ENCODE measurements at places on chromosomes 13 and 19. TPM values are rescaled to one million over a fixed set of nuclear protein-coding genes. Genes with fewer than 3 reads are reported as not detected.

The ZNF98 gene
- total RNA-seq: not detected

GRCh38 chr19:29542776-29543175 is 17.0 kb downstream of the VSTM2B start:
- no peaks in the 10 kb centered on the region for H3K4me1 ChIP-seq
- no peaks in the 10 kb centered on the region for H3K27me3 ChIP-seq
- no peak for DNase-seq

DNA sequence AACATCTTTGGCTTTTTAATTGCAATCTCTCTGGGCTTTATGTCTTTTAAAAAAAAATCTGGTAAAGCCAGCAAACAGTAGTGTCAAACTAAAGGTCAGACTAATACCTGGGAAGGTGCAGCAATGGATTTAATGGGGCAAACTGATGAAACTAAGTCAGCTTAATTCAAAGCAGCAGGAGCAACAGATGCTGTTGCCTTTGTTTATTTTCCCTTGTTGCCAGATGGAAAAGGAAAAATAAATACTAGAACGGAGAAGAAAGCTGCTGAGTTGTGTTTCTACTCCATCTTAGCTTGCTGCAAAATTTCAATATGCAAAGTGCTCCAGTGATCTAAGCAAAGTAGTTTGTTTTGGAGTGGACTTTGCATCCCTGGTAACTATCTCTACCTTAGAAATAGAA is 1097.8 kb downstream of the PCDH17 start:
- DNase-seq: no peak
- H3K4me3 ChIP-seq: no peak overlapping the region
- H3K36me3 ChIP-seq: no peaks in the 10 kb centered on the region
- no peaks in the 10 kb centered on the region for H3K4me1 ChIP-seq
- H3K27ac ChIP-seq: no peak overlapping the region

- DNase-seq: no peak
- no peaks in the 10 kb centered on the region for H3K4me1 ChIP-seq
- no peaks in the 10 kb centered on the region for H3K36me3 ChIP-seq
- H3K4me3 ChIP-seq: no peak overlapping the region
These were observed 146.7 kb upstream of the SPACA7 start for GRCh38 chr13:112229445-112229844.

DNA sequence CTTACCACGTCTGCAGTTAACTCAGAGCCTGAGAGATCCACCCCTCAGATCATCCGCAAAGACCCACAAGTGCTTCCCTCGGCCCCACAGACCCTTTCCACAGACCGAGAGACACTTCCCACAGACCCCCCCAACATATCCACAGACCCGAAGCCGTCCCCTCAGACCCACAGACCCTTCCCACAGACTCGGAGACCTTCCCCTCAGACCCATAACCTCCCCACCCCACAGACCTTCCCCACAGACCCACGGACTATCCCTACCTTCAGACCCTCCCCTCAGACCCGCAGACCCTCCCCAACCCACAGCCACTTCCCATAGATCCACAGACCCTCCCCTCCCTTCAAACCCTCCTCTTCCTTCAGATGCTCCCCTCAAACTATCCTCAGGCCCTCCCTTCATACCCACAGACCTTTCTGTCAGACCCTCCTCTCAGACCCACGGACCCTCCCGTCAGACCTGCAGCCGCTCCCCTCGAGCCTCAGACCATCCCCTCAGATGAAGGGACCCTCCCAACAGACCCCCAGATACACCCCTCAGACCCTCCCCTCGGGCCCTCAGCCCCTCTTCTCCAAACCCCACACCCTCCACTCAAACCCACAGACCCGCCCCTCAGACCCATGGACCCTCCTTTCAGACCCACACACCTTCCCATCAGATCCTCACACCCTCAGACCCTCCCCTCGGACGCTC is 20.1 kb upstream of the TFDP1 start:
- no peaks in the 10 kb centered on the region for H3K36me3 ChIP-seq
- peaks cover 2% of the 10 kb centered on the region for H3K4me1 ChIP-seq
- no peak overlapping the region for H3K4me3 ChIP-seq
- peak; percentile 17 for DNase-seq
- peaks cover 11% of the 10 kb centered on the region for H3K27me3 ChIP-seq

DNA sequence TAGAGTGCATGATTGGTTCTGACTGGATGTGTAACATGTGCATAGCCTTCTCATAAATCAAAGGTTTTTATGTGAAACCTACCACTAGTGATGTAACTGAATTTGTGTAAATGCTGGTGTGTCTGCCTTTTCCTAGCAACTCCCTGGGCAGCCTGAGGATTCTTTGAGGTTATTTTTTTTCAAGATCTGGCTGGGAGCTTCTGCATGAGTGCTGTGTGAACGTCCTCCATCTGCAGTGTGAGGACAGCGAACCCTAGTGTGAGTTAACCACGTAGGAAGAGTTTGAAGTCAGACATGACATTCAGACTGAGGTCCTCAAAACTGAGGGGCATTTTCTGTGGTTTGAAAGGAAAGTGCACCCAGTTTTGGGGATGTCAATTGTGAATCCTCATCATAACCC is 39.9 kb downstream of the DPRX start:
- H3K4me3 ChIP-seq: no peak overlapping the region
- no peaks in the 10 kb centered on the region for H3K4me1 ChIP-seq
- H3K36me3 ChIP-seq: no peaks in the 10 kb centered on the region

The EMC10 gene
- 56.9 TPM for total RNA-seq

The NCR1 gene
- total RNA-seq: 0.26 TPM

DNA sequence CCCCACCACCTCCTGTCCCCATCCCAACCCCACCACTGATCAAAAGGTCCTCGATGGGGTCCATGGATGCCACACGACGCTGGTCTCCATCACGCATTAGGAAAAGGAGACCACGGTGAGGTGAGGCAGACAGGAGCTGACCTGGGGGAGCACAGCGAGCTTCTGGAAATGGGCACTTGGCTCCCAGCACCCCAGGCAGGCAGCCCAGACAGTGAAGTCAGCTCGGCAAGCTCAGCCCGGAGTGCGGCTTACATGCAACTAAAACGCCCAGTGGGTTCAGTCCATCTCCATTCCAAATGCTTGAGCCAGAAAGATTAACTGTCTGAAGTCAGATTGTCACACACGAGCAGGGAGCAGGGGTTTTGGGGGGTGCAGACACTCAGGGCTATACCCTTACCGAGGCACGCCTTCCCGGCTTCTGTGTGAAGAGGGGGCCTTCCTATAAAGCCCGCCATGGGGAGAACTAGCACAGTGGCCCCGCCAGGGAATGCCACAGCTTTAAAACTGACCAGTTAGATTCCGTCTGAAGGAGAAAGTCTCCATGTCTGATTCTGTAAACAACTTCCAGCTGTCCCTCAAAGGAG is 79.4 kb downstream of the SPACA7 start:
- peaks cover 9% of the 10 kb centered on the region for H3K27me3 ChIP-seq
- H3K36me3 ChIP-seq: no peaks in the 10 kb centered on the region
- no peak overlapping the region for H3K4me3 ChIP-seq

The FOSB gene
- total RNA-seq: 172 TPM

The ZNF681 gene
- 7.5 TPM for total RNA-seq

GRCh38 chr13:73933795-73934194 is 200.4 kb downstream of the KLF12 start:
- no peak for DNase-seq
- H3K4me3 ChIP-seq: no peak overlapping the region
- no peaks in the 10 kb centered on the region for H3K27me3 ChIP-seq
- no peak overlapping the region for H3K27ac ChIP-seq
- H3K36me3 ChIP-seq: peaks cover 3% of the 10 kb centered on the region

DNA sequence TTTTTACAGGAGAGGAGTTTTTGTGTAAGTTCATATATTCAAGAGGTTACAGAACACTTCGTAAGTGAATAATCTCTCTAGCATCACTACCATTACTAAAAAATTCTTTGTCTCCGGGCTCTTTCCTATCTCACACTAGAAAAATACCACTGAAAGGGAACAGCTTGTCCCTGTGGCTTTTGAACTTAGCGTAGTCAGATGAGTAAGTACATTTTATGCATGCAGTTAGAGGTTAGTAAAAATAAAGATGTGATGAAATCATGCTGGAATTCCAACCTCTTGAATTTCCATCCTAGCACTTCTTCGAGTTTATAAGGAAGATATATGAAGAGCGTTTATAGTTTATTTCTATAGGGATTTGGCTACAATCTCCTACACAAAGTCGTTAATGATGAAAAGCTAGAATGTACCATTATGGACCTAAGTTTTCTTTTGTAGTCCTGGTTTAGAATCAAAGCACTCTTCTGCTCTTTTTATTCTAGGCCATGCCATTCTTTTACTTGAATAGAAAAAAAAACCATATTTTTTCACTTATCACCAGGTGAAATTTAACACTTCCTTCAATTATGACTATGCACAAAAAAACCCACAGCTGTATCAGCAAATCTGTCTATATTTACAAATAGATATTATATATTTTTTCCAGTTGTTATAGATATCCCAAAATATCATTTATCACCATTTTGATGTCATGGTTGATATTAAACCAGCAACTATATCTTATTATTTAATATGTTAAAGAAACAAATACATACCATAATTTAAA is 139.9 kb upstream of the PCDH9 start:
- no peak overlapping the region for H3K27ac ChIP-seq
- no peaks in the 10 kb centered on the region for H3K4me1 ChIP-seq
- no peak for DNase-seq
- no peaks in the 10 kb centered on the region for H3K27me3 ChIP-seq
- no peaks in the 10 kb centered on the region for H3K36me3 ChIP-seq

The RANBP3 gene
- total RNA-seq: 93.6 TPM

DNA sequence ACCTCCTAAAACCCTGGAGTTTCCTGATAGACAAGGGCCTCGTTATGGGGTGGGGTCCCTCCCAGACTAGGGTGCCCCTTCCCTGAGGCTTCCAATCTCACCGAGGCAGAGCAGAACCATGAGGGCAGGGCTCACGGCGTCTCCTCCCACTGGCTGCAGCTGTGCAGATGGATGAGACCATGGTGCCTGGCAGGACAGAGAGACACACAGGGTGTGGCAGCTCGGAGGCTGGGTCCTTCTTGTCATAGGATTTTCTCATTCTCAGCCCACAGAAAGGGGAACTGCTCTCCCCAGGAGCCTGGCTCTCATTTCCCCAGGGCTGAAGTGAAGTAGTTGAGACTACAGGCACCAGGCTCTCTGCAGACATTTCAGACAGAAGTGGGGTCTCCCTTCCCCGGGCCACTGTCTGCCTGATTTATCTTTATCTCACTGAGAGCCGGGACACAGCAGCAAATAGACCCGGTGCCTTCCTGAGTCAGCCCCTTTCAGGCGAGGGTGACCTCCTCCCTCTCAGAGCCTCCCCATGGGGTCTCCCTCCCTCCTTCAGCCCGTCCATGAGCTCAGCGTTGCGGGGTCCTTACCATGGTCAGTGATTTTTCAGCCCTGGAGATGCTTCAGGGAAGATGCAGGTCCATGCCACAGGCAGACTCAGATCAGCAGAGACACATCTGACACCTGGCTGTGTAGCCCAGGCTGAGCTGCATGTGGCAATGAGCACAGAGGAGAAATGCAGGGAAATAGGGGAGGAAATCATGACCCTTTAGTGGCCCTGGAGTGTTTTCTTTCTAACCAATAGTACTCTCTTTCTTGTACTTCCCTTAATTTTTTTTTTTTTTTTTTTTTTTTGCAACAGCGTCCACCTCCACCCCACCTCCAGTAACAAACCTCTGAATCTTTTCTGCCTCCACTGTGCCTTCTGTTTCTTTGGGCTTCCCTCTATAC is at the start of gene LILRA5:
Gene LILRA5, minus strand, starts transcription at position 731 of the 942 bp plus-strand sequence. Its CDS starts 147 bp downstream, at position 584.
- no peaks in the 10 kb centered on the region for H3K36me3 ChIP-seq
- DNase-seq: no peak
- peaks cover 16% of the 10 kb centered on the region for H3K27me3 ChIP-seq
- no peak within 1 kb of the TSS for H3K4me3 ChIP-seq

The AP3D1 gene
- 91.5 TPM for total RNA-seq

GRCh38 chr19:14375582-14376291 is 5.5 kb upstream of the ADGRE5 start:
- peak overlapping the region; percentile 98 for H3K27ac ChIP-seq
- peak overlapping the region; percentile 69 for H3K4me3 ChIP-seq
- DNase-seq: no peak
- peaks cover 2% of the 10 kb centered on the region for H3K36me3 ChIP-seq

The SHANK1 gene
- not detected for total RNA-seq

The GRIN2D gene
- 0.05 TPM for total RNA-seq

The TINCR gene
- total RNA-seq: 0.26 TPM

DNA sequence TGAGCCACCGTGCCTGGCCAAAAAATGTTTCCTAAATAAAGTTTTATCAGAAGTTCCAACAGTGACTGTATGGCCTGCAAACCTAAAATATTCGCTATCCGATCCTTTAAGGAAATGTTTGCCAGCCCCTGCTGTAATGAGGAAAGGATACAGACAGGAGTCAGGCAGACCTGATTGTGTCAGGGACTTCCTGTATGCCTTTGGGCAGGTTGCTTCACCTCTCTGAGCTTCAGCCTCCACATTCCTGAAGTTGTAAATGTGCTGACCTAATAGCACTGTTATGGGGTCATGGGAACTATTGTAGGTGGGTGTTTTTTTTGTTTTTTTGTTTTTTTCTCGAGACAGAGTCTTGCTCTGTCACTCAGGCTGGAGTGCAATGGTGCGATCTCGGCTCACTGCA is 6.2 kb downstream of the ABHD8 start:
- H3K27ac ChIP-seq: no peak overlapping the region
- DNase-seq: no peak
- H3K4me3 ChIP-seq: no peak overlapping the region
- H3K36me3 ChIP-seq: peaks cover 14% of the 10 kb centered on the region
- peaks cover 12% of the 10 kb centered on the region for H3K4me1 ChIP-seq
- no peaks in the 10 kb centered on the region for H3K27me3 ChIP-seq

The CACNG7 gene
- total RNA-seq: not detected
